B cell (primary cell): ENCODE measurements at places on chromosomes 6 and 20. TPM values are rescaled to one million over a fixed set of nuclear protein-coding genes. Genes with fewer than 3 reads are reported as not detected.

GRCh38 chr6:157025437-157025836 is 248.3 kb downstream of the ARID1B start:
- no peak for DNase-seq

- DNase-seq = no peak
Measured at GRCh38 chr20:23127506-23128279, 41.6 kb upstream of the CD93 start.

GRCh38 chr6:131638013-131638412 is 911 bp downstream of the ENPP3 start:
- DNase-seq = no peak

GRCh38 chr6:160447350-160447749 is 99.2 kb downstream of the SLC22A3 start:
- no peak for DNase-seq

Gene NUDT3
- polyA plus RNA-seq = 18.2 and 23.3 TPM in 2 replicates
